ENCODE measurements at places on chromosomes 11 and 22.
A peak's percentile ranks its signal among the peaks of the same experiment; 100 is the strongest.

- no peak for DNase-seq
These were observed 18.0 kb downstream of the KCTD21 start for GRCh38 chr11:78170413-78170812.

DNA sequence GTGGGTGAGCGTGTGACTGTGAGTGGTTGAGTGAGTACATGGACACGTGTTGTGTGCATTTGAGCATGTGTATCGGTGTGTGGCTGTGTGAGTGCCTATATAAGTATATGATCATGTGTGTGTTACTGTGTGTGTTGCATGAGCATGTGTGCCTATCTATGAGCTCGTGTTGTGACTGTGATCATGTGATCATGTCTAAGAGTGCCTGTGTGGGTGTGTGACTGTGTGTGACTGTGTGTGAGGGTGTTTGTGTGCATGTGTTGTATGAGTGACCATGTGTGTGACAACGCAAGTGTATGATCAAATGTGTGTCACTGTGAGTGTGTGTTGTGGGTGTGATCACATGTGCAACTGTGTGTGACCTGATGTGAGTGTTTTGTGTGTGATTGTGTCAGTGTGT, 88.8 kb downstream of the UBASH3B start:
- no peak for DNase-seq

DNA sequence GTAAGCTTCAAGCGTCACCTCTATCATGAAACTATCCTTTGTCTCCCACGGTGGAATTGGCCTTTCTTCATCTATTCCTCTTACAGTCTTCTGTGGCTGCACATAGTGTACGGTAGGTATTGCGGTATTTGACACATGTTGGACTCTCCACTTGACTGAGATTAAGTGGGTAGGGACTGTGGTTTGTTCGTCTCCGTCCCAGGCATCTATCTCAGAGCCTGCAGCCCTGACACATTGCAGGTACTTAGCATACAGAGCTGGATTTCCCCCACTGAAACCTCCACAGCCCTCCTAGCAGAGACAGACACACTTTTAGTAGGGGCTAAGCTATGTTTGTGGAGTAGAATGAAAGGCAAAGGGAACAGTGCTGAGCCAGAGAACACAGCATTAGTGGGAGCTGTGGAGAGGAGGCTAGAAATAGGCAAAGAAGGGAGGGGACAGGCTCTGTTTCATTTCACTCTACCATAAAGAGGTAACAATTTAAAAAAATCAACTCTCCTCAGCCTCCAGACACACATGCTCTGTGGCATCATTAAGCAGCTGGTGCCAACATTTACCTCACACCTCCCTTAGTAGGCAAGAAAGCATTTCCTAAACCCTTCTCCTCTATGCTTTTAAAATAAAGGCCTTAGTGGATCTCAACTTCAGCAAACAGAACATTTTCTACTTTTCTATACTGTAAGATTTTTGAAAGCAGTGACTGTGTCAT, 277.5 kb downstream of the KIRREL3 start:
- DNase-seq: no peak

GRCh38 chr11:101306721-101307120, 177.1 kb upstream of the PGR start:
- DNase-seq: no peak

DNA sequence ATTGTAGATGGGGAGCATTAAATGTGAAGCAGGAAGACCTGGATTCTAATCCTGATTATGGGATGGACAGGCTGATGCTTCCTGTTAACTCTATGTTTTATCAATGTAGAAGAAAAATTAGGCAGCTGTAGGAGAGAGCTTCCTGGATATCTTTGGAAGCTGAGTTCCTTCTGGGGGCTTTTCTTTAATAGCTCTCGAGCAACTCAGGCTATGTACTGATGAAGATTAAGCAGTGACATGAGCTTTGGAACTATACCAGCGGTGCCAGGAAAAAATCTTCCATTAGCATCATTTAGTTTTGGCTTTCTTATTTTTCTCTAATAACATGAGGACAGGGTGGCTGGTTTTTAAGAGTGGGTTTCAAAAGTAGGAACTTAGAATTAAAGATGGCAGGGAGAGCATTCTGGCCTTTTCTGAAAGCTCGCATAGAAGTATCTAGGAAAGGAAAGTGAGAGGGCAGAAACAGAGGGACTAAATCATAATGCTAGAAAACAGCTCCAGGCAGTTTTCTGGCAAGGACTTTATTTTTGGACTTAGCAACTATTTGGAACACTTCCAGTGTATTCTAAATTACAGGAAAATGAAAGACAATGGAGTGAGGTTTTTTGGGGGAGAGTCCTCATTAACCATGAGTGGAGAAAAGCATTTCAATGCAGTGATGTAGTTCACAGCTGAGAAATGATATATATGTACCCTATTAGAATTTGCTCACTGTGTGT, 69.2 kb upstream of the RRM1 start:
- DNase-seq: peak; percentile 5

DNA sequence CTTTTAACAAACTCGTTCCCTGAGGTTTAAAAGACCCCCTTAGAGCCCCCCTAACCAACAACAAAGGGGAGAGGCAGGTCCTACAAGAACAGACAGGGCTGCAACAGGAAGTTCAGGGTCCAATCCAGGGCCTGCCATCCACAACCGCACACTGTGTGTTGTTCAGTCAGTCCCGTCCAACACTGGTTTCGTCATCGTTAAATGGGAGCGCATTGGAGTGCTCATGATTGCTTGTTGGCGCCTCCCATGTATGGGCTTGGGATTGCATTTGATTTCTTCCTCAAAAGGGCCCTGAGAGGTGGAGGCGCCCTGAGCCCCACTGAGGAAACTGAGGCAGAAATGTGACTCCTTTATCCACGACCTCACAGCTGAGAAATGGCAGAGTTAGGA, 174.1 kb downstream of the MN1 start:
- no peak for DNase-seq

DNA sequence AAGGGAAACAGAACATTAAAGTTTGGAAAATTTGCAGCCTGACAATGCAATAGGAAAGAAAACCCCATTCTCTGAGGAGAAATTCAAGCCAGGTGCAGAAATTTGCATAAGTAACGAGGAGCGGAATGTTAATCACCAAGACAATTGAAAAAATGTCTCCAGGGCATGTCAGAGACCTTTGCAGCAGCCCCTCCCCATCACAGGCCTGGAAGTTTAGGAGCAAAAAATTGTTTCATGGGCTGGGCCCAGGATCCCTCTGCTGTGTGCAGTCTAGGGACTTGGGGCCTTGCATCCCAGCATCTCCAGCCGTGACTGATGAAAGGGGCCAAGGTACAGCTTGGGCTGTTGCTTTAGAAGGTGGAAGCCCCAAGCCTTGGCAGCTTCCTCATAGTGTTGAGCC, 780.2 kb downstream of the LRRC4C start:
- DNase-seq: no peak

- no peak for DNase-seq
These were observed 319.8 kb downstream of the DLG2 start for GRCh38 chr11:85307366-85307765.

GRCh38 chr11:93579187-93579751, 36.1 kb upstream of the SMCO4 start:
- no peak for DNase-seq

- DNase-seq: no peak
These were observed 35.8 kb downstream of the INSC start for GRCh38 chr11:15150507-15150906.

GRCh38 chr22:26321469-26321913, 107.6 kb upstream of the ASPHD2 start:
- DNase-seq: peak; percentile 30

GRCh38 chr11:110907629-110908028, 195.4 kb upstream of the ARHGAP20 start:
- peak; percentile 85 for DNase-seq

GRCh38 chr11:134475951-134476350, 63.9 kb upstream of the B3GAT1 start:
- DNase-seq: no peak

DNA sequence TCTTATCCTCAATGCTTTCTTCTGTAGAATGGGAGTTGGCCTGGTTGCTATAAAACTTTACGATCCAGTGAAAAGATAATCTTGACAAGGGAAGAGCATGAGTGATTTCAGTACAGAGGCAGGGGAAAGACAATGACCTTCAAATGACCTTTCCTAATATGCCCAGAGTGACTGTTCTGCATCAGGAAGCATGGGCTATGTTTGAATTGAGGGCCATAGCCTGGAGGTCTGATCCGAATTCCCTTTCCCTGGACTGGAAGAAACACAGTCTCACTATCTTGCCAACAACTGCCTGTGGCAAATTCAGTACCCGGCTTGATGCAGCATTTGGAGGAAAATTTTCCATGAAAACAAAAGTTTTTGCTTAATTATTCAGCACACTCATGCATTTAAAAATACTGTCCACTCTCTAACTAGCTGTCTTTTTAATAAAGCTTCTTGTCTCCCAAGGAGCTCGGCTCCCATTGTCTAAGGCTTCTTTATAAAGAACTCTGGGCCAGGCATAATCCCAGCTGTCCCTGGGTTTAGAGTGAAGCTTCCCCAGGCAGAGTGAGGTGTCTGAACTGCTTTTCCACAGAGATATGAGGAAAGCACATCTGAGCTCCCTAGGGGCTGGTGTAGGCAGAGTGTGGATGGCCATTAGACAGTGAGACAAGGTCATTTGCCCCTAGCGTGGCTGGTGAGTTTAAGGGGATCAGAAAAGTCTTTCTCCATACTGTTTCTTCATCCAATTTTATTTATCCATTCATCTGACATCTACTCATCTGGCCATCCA, 132.7 kb upstream of the CADM1 start:
- no peak for DNase-seq

DNA sequence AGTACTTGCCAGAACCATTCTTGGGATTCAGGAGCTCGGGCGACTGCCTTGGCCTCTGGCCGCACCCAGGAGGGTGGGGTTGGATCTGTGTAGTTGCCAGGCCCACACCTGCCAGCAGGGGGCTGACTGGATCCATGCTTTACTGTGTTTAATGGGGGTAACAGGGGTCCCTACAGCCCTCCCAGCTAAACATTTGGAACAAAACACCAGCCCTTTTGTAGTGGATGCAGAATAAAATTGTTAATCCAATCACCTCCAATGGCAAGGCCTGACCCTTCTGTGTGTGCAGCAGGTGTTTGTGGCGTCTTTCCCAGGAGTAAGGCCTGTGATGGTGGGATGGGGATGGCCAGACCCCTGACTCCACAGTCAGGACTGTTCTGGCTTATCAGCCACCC, 22.5 kb downstream of the SUN2 start:
- no peak for DNase-seq

- no peak for DNase-seq
These were observed 12.7 kb downstream of the DRAP1 start for GRCh38 chr11:65931773-65932557.

- DNase-seq: no peak
These were observed 568 bp downstream of the ALG8 start for GRCh38 chr11:78138694-78139421.

GRCh38 chr22:24181996-24182899, 961 bp downstream of the SUSD2 start:
- no peak for DNase-seq

- no peak for DNase-seq
These were observed 20.2 kb downstream of the CHST1 start for GRCh38 chr11:45644981-45645889.

- no peak for DNase-seq
These were observed 187.1 kb downstream of the BLID start for GRCh38 chr11:121928597-121929580.

GRCh38 chr22:17222503-17222902, 3.3 kb upstream of the ADA2 start:
- no peak for DNase-seq

GRCh38 chr11:19890308-19890707, 177.7 kb downstream of the NAV2 start:
- DNase-seq: no peak

DNA sequence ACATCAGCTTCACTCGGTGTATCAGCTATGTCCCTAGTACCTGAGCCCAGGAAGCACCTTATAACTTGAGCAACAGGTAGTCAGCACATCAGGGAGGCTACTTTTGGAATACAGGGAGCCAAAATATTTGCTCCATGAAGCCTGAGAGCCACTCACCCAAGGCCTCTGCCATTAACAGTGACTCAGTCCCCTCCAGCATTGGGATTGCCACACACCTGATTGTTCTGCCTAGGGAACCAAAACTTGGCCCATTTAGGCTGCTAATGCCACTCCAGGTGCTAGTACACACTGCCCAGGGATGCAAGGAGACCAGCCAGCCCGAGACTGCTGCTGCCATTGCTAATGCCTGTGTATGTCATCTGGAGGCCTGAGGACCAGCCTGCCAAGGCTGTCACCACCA, 773.6 kb upstream of the TENM4 start:
- no peak for DNase-seq

GRCh38 chr11:27420722-27421572, 51.6 kb downstream of the LGR4 start:
- DNase-seq: no peak

DNA sequence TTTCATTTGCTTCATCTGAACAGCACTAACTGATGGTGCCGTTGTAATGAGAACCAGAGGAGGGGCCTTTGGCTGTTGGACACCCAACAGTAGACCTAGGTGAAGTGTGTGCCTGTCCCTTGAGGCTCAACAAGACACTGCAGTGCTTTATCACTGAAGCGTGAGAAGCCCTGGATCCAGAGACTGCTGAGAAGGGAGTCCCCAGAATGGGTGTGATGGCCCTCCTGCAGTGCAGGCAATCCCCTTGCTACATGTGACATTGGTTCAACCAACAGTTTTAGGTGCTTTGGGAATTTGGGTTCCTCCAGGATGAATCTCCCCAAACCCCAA, 125.6 kb downstream of the BRD1 start:
- no peak for DNase-seq

GRCh38 chr11:2515401-2516275, 70.8 kb downstream of the KCNQ1 start:
- DNase-seq: no peak

- no peak for DNase-seq
These were observed 4.3 kb downstream of the ZC3H12C start for GRCh38 chr11:110097459-110098012.

DNA sequence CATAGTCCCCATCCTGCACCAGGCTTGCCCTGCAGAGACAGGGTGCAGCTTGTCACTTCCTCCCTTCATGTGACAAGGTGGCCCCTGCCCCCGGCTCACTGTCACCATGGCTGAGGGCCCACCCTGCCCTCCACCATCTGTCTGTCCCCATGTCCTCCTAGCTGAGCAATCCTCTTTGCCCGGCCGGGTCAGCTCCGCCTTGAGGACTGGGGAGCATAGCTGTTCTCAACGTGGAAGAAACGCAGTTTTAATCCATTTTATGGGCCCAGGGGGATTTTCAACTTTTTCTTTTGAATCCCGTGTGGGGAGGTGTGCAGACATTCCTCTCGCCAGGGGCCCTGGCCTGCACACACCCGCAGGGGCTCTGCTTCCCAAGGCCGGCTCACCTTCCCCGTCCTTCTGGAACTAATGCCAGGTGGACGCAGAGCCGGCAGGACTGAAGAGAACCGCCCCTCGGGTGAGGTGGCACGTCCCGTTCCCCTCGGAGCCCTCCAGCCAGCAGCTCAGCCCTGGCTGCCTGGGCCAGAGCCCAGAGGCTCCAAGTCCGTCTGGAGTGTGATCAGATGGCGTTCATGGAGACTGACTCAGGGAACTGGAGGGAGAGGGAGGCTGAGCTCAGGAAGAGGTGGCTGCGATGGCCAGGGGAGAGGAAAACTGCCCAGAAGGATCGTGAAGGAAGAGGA, 1108.7 kb downstream of the BRD1 start:
- no peak for DNase-seq

- DNase-seq: no peak
These were observed 12.1 kb downstream of the OR51B4 start for GRCh38 chr11:5289696-5290095.
